ENCODE measurements at places on chromosomes 1 and 21. TPM values are rescaled to one million over a fixed set of nuclear protein-coding genes. Genes with fewer than 3 reads are reported as not detected.

The ZMYND12 gene
- total RNA-seq: 4.3 TPM

DNA sequence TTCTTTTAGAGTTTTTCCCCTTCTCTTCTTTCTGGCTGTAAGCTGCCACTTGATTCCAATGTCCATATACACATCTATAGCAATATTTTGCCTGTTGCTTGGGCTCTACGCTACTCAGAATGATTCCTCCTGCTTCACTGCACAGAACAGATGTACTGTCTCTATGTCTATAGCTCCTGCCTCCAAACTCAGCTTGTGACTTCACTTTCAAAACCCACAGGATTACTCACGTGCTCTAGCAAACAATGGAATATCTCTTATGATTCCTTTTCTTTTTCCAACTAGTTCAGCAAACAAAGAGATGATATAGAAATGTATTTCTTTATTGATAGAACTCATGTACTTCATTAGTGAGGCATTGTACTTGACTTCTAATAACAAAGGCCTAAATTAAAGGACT lies 80.5 kb upstream of the SOX13 start:
- DNase-seq: no peak
- H3K4me1 ChIP-seq: no peaks in the 10 kb centered on the region
- H3K36me3 ChIP-seq: no peaks in the 10 kb centered on the region
- no peak overlapping the region for H3K27ac ChIP-seq
- H3K4me3 ChIP-seq: no peak overlapping the region
- H3K27me3 ChIP-seq: no peaks in the 10 kb centered on the region

- no peaks in the 10 kb centered on the region for H3K4me1 ChIP-seq
- peaks cover 3% of the 10 kb centered on the region for H3K27me3 ChIP-seq
- no peaks in the 10 kb centered on the region for H3K36me3 ChIP-seq
- no peak overlapping the region for H3K27ac ChIP-seq
Measured at GRCh38 chr1:157958263-157958662, 35.2 kb upstream of the KIRREL1 start.

DNA sequence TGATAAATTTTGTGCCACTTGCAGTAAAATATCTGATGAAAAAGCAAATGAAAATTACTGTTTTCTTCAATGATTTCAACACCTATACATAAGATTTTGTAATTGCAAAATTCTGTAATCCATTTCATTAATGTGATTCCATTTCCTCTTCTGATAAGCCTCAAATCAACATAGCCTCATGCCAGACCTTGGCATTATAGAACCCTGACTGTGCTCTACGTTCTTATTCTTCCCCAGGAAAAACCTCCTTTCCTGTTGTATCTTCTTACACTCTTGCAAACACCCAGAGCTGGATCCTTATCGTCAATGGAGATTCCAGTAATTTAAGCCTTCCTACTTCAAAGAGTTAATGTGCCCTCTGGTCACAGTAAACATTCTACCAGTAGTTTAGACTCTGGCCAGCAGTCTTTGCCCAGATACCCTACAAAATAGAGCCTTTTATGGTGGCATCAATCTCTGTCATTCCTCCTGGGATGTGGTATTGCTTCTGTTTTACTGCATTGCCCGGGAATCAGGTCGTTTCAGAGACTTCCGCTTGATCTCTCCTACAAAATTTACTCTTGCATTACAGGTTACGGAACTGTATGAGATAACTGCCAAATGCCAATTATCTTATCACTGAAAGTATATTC lies 48.5 kb upstream of the CHRM3 start:
- no peaks in the 10 kb centered on the region for H3K27me3 ChIP-seq
- no peak overlapping the region for H3K27ac ChIP-seq
- H3K4me3 ChIP-seq: no peak overlapping the region
- no peaks in the 10 kb centered on the region for H3K4me1 ChIP-seq
- peaks cover 3% of the 10 kb centered on the region for H3K36me3 ChIP-seq

DNA sequence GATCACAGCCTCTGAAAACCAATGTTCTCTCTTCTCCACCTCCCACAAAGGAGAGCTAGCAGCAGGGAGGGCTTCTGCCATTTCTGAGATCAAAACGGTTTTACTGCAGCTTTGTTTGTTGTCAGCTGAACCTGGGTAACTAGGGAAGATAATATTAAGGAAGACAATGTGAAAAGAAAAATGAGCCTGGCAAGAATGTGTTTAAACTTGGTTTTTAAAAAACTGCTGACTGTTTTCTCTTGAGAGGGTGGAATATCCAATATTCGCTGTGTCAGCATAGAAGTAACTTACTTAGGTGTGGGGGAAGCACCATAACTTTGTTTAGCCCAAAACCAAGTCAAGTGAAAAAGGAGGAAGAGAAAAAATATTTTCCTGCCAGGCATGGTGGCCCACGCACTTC lies 35.8 kb upstream of the TDRD10 start:
- no peaks in the 10 kb centered on the region for H3K27me3 ChIP-seq
- H3K4me1 ChIP-seq: peaks cover 23% of the 10 kb centered on the region
